NCI-H2081 treated with DMSO at 0.1 percent for 48 hours (cell line): ENCODE measurements at places on chromosomes 3 and 15.
A peak's percentile ranks its signal among the peaks of the same experiment; 100 is the strongest.

DNA sequence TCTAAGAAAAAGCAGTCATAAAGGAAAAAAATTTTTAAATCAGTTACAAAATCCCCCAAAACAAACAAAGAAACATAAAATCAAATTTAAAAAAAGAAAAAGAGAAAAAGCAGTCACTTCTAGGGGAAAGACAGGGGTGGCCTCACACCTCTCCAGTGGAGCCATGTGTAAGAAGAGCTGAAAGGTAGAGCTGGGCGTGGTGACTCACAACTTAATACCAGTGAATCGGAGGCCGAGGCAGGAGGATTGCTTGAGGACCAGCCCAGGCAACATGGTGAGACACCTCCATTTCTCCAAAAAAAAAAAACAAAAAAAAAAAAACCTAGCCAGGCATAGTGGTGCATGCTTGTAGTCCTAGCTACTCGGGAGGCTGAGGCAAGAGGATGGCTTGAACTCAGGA is 14.7 kb downstream of the MESD start:
- DNase-seq = no peak

DNA sequence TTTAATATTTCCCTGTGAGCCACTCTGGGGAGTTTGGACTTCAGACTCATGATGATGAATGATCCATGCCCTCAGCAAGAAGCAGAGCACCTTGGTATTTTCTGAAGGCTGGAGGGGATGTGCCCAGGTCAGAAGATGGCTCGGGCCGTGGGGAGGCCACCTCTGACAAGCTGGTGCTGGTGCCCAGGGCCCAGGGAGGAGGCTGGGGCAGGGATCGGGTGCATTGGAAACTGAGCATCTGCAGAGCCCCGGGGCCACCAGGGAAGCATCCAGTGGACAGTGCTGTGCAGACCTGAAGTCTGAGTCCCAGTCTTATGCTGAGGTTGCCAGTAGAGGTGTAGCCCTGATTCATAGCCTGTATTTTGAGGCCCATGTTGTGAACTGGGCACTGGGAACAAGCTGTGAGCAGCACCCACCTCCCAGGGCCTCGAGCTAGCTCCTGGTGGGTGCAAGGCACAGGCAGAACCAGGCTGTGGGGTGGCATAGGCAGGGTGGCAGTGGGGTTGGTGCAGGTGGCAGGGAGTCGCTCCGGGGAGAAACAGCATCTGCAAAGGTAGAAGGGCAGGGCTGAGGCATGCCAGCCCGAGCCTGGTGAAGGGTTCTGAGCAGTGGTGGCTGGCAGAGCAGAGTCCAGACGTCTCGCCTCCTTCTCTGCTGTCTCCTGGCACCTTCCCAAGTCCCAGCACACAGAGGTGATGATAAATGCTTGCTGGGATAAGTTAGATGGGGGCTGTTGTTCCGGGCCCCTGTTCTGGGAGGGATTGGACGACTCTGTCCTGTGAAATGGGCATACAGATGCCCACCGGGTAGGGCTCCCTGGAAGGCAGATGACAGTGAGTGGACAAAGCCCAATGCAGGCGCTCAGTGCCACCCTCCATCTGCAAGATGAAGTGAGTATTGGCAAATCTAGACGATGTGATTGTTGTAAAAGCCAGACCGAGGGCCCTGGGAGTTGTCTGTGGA is 10.6 kb downstream of the DNAJB8 start:
- DNase-seq = no peak

- DNase-seq = peak; percentile 10
Measured at GRCh38 chr15:41661078-41661517, 893 bp downstream of the MGA start.

- DNase-seq = no peak
Measured at GRCh38 chr15:67422296-67422695, 98.6 kb upstream of the C15orf61 start.

GRCh38 chr15:57183614-57184344 is 192.5 kb upstream of the CGNL1 start:
- no peak for DNase-seq

DNA sequence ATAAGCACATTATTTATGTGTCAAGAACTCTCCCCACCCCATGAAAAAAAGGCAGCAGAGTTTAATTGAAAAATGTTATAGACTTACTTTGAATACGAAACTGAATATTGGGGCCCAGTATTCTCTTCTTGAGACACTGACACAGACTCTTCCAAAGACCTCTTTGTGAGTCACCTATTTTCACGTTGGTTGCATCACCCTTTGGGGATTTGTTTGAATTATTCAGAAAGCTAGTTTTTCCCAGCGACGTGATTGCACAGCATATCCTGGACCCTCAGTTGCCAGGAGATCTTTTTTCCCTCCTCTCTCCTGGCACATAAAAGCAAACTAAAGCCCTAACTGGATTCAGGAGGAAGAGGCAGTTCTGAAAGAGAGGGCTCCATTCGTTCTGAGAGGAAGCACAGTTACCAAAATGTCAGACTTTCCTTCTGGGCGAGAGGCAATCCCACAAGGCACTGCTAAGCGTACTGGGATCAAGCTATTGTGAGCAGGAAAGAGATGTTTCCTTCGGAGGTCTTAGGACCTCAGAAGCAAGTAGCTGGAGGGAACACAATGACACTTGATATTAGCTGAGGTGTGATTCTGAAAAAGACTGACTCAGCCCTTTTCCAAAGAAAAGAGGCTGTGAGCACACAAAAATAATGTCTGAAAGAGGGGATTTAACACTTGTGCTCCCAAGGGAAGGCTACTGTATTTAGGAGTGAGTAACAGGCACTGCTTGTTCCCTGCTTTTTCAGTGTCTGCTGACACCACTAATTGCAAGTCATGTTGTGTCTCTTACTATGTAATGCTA is 65.8 kb upstream of the CADPS start:
- no peak for DNase-seq

GRCh38 chr3:117557464-117558090 is 848.0 kb downstream of the TUSC7 start:
- DNase-seq = peak; percentile 76

- no peak for DNase-seq
Measured at GRCh38 chr15:90142216-90143165, 40.2 kb upstream of the IDH2 start.

GRCh38 chr3:168548719-168549118 is 453.0 kb upstream of the GOLIM4 start:
- no peak for DNase-seq

DNA sequence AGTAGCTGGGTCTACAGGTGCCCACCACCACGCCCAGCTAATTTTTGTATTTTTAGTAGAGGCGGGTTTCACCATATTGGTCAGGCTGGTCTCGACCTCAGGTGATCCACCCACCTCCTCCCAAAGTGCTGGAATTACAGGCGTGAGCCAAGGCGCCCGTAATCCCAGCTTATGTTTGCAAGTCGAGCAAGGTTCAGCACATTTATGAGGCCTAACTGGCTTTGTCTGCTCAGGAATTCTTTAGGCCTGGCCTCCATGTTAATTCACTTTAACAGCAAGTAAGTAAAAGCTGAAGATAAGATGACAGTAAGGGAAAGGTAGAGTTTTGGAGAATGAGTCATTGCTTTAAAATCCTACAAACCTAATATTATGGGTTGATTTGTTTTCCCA is 24.6 kb downstream of the SIDT1 start:
- no peak for DNase-seq

DNA sequence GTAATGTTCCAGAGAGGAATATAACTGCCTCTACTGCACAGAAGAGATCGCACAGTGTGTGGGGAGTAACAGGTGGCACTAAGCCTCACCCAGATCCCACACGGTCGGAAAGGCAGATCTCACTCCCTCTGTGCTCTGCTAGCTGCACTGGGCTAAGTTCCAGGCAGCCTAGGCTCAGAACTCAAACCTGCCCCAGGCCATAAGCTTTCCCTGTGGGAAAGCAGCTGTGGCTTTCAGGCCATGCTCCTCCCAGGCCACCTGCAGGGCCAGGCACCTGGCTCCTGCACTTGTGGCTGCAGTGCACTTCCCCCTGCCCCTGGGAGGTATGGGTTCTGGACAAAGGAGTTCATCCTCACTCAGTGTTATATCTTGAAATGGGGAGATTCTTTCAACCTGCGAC is 27.5 kb downstream of the PCCB start:
- peak; percentile 93 for DNase-seq

DNA sequence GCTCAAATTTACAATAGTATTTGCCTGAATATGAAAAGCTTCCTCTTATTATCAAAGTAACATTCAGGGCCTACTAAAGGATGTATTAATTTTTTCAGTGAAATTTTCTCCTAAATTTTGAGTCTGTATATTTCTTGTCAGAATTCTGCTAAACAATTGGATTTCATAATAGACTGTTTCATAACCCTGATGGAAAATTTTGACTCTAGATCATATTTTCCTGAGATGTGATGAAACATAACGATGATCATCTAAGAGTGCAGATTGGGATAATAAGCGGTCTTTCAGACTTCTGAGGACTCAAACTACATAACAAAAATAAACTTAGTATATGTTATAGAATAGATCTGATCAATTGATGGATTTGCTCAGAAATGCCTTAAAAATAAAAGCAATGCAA is 574.5 kb upstream of the TBL1XR1 start:
- DNase-seq = no peak
